ENCODE measurements at places on chromosomes 1 and 21.

GRCh38 chr1:4105300-4105880, 205.3 kb upstream of the C1orf174 start:
- no peak for DNase-seq

- no peak for DNase-seq
Observed at GRCh38 chr1:168379104-168379860, 98.6 kb downstream of the TBX19 start.

DNA sequence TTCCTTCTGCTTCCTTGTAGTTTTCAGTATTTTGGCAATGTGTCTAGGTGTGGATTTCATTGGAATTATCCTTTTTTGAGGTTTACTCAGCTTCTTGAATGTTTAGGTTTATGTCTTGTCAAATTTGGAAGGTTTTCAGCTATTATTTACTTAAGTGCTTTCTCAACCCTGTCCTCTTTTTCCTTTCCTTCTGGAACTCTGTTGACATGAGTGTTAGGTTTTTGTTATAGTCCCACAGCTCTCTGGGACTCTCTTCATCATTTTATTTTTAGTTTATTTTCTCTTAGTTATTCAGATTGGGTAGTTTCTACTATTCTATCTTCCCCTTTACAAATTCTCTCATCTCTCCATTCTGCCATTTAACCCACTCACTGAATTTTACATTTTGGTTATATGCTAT, 63.1 kb upstream of the GPR88 start:
- DNase-seq: no peak

GRCh38 chr1:76210160-76210559, 135.6 kb downstream of the ST6GALNAC3 start:
- DNase-seq: no peak

- DNase-seq: no peak
Observed at GRCh38 chr1:225428881-225429455, 1.1 kb upstream of the LBR start.

DNA sequence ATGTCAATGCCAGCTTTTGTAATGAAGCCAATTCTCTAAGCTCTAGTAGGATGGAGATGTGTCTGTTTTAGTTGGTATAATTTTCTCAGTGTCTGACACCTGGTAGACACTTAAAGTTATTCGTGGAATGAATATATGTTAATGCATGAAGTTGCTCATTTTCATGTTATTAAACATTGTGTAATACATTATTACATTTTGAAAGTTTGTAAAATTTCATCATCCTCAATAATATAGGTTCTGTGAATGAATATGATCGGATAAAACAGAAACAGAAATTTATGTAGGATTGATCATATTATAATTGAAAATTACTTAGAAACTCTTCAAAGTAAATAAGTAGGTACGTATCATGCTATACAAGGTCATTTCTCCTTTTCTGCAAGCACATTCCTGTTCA, 625.3 kb downstream of the PLA2G4A start:
- DNase-seq: no peak

Data from right cardiac atrium (tissue), 5 donors.